Stimulated activated CD4-positive, alpha-beta T cell treated with anti-CD3 and anti-CD28 coated beads, TNF-alpha, amount 100 ng/mL, for 48 hours (primary cell): ENCODE measurements at places on chromosomes 3 and 15.

DNA sequence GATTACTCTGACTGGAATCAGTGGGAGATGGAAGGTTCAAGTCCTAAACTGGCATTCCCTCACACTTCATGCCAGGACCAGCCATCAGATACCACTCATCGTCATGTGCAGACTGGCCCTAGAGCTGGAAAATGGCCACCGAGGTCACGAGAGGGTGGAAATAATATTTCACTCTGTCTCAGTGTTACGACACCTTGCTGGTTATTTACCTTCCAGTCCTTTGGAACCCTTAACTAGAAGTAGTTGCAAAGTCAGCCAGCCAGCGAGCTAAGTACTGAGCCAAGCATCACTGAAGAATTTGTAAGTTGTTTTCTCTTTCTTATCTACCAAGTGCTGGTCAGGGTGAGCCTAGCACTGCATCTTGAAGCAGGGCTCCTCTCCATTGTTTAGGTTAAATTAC lies 309.9 kb upstream of the RASGRP1 start:
- no peak for DNase-seq

DNA sequence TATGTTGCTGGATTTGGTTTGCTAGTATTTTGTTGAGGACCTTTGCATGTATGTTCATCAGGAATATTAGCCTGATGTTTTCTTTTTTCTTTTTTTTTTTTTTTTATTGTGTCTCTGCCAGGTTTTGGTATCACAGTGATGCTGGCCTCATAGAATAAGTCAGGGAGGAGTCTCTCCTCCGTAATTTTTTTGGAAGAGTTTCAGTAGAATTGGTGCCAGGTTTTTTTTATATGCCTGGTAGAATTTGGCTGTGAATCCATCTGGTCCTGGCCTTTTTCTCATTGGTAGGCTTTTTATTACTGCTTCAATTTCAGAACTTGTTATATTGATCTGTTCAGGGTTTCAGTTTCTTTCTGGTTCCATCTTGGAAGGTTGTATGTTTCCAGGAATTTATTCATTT lies 165.8 kb downstream of the VPS8 start:
- DNase-seq = no peak

DNA sequence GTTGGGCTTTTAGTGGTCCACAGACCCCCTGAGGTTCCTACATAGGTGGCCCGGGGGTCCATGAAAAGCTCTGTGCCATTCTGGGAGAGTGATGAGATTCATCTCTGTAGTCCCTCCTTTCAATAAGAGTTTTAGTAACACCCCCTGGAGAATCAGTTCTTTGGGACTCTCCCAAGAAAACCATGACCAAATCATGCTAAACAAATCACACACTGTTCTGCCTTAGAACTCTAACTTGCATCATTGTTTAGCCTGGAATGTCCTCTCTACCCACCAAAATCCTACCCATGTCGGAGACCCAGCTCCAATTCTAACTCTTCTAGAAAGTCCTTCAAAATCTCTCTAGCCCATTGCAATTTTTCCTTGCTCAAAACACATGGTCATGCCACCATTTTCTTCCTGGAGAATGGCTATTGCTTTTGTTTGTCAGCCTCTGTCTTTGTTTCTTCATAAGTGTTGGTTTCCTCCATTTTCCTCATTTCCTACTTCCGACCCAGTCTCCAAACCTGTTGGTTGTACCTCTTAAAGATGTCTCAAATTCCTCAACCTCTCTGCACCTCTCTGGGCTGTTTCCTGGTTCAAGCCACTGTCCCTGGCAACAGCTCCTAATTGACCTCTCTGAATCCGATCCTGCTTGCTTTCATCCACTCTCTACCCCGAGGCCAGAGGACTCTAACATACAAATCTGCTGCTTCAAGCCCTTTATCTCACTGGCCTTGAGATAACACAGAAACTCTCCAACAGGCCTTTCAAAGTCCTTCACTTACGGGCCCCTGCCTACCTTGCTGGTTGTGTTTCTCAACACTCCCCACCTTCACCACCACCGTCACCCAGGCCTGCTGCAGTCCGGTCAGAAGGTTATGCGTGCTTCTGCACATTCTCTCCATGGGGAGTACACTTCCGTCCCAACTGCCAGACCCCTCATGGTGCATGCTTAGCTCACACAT lies 23.7 kb downstream of the CYP19A1 start:
- no peak for DNase-seq

DNA sequence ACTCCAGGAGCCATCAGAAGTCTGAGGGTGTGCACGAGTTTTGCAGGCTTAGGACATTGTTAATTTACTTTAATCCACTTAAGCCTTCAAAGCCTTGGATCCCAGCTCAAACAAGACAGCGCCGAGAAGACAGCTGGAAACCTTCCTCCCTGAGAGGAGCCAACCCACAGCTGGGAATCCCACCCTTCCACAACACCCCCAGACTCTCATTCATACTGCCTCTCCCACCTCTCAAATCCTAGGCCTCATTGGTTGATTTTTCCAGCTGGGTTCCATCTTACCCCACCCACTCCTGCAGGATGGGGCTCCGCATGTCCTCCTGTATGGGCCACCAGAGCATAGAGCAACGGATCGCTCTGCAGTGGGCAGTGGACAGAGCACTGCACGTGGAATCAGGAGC lies 80.4 kb downstream of the SEMA5B start:
- no peak for DNase-seq

DNA sequence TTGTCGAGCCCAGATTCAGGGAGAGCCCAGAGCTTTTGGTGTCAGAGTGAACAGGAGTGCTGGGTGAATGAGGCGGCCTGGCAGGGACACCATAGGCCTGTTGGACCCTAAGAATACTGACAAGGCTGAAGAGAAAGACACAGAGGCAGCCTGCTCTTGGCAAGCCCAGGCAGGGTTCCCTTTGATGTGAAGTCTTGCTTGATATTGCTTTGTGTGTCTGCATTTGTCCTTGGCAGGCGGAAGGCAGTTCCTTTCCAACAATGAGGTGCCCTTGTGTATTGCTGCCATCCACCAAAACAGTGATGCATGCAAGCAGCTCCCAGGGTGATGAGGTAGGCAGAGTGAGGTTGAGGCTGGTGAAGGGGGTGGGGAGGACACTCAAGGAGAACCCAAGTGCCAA lies 152.7 kb upstream of the TSC22D2 start:
- DNase-seq = no peak

DNA sequence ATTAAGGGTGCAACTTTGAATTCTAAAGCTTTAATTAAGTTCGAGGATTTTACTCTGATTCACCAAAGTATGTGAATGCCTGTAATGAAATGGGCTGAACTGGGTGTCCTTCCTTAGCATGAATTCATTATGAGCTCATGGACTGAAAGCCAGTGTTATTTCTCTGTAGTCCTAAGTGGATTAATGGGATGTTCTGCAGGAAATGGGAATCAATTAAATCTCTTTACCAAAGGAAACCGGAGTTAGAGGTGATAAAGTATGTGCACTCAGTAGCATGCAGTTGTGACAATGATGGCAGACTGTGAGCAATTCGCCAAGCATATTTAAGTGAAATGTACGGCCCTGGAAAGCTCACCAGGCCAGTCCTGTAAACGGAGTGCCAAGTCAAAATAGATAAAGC lies 138.7 kb downstream of the CHL1 start:
- no peak for DNase-seq

DNA sequence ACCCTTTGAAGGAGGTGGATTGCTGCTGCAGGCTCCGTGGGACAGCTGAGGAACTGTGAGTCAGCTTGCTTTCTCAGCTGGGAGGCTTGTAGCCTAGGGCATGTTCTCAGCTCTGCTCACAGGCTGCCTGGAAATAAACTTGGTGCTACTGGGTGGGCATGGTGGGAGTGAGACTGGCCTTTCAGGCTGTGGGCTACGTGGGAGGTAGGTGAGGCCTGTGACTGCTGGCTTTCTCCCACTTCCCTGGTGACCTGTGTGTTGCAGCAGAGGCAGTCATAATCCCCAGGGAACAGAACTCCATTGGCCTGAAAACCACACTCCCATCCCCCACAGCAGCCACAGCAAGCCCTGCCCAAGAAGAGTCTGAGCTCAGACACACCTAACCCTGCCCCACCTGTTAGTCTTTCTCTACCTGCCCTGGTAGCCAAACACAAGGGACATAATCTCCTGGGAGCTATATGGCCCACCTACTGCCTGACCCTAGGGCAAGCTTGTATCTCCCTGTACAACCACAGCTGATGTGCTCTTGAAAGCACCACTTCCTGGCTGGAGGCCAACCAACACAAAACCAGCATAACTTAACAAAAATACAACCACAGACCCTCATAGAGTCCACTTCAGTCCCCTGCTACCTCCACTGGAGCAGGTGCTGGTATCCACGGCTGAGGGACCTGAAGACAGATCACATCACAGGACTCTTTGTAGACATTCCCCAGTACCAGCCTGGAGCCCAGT lies 236.5 kb downstream of the SQOR start:
- no peak for DNase-seq

DNA sequence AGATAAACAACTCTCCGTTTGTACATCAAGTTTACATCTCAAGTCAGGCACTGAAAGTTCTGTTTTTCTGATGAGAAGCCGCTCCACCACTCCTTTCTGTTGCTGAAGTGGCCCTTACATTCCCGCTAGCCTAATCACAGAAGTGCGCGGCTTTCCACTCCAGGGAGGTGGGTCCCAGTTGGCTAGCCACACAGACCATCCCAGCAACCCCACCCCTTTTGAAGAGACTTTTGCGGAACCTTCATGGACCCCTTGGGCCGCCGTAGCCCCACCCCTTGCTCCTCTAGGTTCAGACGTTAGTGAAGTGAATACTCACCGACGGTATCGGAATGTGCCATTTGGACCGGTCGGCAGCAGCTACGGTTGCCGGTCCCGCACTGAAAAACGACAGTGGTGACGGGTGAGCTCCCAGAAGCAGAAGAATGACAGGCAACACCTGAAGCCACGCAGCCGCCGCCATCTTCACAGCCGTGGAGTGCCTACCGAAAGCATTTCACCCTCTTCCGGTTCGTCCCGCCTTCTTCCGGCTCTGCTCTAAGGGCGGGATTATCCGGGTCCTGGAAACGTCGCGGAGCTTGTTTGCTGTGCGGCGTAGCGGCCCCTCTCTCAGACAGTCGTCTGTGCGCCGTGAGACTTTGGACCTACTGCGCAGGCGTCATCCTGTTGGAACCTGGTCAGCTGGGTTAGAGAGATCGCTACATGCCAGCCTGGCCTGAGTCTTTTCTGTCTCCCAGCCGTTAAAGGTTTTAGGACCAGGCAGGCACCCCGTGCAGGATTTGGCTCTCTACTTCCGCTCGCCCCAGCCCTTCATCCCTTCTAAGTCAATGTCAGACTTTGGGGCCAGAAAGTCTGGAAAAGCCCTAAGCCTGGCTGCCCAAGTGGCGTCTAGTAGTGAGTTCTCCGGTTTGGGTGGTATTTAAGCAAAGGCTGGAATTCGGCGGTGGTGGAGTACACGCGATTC lies at the start of the genes GANC and TMEM87A:
TSS of gene GANC (plus strand) at position 263 of the 961 bp plus-strand sequence. CDS start 1,281 bp downstream, outside the sequence.
TSS of gene TMEM87A (minus strand) at position 495 of the 961 bp plus-strand sequence. CDS start at position 460, 35 bp downstream.
- DNase-seq = peak; percentile 91

GRCh38 chr3:73552700-73553099 lies 72.0 kb downstream of the PDZRN3 start:
- DNase-seq = no peak

GRCh38 chr3:186171521-186171920 lies 62.6 kb upstream of the ETV5 start:
- no peak for DNase-seq

- DNase-seq = no peak
These were observed 34.3 kb downstream of the PLXNA1 start for GRCh38 chr3:127017229-127017628.

DNA sequence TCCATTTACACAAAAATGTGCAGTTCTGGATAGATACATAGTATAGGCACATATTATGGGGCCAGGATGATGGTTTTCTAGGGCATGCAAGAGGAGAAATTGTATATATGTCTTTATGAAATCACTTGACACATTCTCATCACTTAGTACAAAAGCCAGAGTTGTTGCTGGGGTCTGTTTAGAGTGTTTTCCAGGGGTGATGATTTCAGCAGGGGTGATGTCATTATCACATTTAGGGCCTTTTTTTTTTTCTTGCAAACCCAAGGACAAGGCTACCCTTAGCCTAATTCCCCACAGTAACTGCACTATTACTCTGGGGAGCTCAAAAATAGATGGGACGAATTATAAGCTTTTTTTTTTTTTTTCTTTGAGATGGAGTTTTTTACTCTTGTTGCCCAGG lies 3.6 kb downstream of the ZNF589 start:
- DNase-seq = no peak

DNA sequence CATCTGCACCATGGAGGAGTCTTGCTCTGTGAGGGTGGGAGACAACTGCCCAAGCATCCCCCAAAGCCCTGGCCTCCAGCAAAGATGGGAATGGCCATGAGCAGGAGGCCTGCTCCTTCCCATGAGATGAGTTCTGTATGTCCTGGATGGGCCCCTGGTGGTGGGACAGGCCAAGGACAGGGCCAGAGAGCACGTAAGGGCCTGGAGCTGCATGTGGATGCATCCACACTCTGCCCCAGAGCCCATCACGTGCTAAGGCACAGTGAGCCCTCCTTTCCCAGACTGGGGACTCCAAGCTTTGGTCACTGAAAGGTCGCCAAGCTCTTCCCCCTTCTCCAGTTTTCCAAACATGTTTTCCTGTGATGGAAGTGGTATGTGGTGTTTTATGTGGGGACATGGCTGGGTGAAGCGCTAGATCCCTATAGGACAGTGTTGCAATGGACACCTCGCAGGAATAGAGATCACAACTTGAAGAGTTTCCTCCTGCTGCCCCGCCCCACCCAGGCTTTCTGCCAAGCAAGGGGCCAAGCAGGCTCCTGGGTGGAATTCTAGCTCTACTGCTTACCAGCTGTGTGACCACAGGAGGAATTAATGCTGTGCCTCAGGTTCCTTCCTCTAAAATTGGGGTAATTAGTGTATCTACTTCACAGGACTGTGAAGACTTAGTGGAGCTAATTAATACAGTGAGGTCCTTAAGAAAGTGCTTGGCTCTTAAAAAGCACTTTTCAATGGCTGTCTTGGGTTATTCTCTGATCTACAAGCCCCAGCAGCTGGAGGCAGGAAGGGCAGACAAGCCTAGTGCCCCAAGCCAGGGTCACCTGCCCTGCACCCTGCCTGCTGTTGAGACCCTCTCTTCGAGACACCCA lies 106.4 kb upstream of the RPL32 start:
- no peak for DNase-seq

- no peak for DNase-seq
These were observed 34.0 kb upstream of the ITGA11 start for GRCh38 chr15:68465861-68466560.

- no peak for DNase-seq
These were observed 52.7 kb upstream of the CMC1 start for GRCh38 chr3:28188686-28189085.

DNA sequence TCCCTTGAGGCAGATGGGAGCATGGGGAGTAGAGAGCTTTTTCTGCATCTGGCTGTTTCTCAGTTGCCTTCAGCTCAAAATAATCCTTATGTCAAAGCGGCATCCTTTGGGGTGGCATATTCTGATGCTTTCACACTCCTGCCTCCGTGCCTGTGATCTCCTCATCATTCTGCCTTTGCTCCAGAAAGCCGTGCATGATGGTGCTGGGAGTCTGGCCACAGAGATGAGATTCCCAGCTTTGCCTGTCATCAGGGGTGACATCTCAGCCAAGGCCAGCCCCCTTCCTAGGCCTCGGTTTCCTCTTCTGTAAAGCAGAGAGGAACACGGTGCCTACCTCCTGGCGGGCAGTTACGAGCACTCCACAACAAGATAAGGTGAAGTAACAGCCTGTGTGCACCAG lies 96.3 kb upstream of the ALDH1A3 start:
- DNase-seq = no peak

- peak; percentile 69 for DNase-seq
These were observed at the start of gene IL17RD for GRCh38 chr3:57164657-57165573. Gene IL17RD (minus strand): TSS chr3:57165353. CDS start chr3:57165286, 67 bp downstream.
